ENCODE measurements at places on chromosomes 3 and 15. TPM values are rescaled to one million over a fixed set of nuclear protein-coding genes. Genes with fewer than 3 reads are reported as not detected.

- peak; percentile 77 for DNase-seq
Observed at GRCh38 chr15:63135804-63136203, 14.1 kb downstream of the LACTB start.

PLCL2 gene
- 3.9 TPM for total RNA-seq

GRCh38 chr3:31268868-31269267 is 263.9 kb upstream of the STT3B start:
- no peak for DNase-seq

DNA sequence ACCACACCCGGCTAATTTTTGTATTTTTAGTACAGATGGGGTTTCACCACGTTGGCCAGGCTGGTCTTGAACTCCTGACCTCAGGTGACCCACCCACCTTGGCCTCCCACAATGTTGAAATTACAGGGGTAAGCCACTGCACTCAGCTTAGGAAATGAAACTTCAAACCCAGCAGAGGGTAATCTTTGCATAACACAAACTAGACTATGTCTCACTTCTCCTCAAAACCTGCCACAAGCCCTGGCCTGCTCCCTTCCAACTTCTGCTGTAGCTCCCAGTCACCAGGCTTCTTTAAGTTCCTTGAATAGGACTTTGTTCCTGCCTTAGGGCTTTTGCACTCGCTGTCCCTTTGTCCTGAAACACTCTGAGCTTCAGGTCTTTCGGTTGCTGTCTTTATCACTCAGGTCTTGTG is 39.2 kb upstream of the SEMA4B start:
- DNase-seq, result no peak

- peak; percentile 93 for DNase-seq
Observed at GRCh38 chr3:139534455-139534812, 5.1 kb downstream of the RBP1 start.

GRCh38 chr15:67025719-67026609 is 39.4 kb upstream of the SMAD3 start:
- peak; percentile 49 for DNase-seq

DNA sequence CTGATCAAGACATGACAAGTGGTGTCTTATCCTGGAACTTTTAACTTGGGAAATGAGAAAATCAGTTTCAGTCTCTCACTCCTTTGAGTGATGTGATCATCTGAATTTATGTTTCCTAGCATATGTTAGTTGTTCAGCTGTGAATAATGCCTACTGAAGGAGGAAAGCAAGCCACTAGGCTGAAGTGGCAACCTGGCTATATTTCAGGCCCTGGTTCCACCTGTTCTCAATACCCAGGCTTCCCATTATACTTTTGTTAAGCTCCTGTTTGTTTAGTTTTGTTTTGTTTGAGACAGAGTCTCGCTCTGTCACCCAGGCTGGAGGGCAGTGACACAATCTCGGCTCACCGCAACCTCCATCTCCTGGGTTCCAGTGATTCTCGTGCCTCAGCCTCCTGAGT is 243.8 kb downstream of the ALCAM start:
- DNase-seq, result no peak

GRCh38 chr3:180694321-180694720 is 15.0 kb upstream of the CCDC39 start:
- no peak for DNase-seq

GAP43 gene
- total RNA-seq, result 17.4 TPM

ZNF106 gene
- 69.6 TPM for total RNA-seq

KCNAB1 gene
- total RNA-seq, result 0.72 TPM

DNA sequence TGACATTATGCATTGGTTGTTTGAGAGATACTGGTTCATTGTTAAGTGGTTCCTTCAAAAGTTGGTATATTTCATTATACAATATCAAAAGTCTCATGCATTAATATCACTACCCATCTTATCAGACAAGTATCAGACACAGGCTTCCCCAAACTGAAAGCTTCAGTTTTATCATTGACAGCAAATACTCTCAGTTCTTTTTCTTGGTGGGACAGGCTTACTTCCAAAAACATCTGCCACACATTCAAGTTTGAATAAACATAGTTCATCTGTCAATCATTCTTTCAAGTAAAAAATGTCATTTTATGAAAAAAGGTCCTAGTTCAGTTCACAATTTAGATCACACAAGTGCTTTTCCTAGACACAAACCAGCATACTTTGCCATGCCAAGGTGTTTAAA is 280.0 kb upstream of the TRIM42 start:
- DNase-seq, result no peak

CD200R1 gene
- total RNA-seq, result 0.67 TPM

- no peak for DNase-seq
Observed at GRCh38 chr3:105360003-105360402, 6.7 kb upstream of the ALCAM start.
